ENCODE measurements at places on chromosomes 13 and 19.

- no peak for DNase-seq
These were observed 41.2 kb upstream of the LSM14A start for GRCh38 chr19:34131100-34131499.

- DNase-seq, result no peak
These were observed 35.6 kb downstream of the NDFIP2 start for GRCh38 chr13:79516595-79516994.

DNA sequence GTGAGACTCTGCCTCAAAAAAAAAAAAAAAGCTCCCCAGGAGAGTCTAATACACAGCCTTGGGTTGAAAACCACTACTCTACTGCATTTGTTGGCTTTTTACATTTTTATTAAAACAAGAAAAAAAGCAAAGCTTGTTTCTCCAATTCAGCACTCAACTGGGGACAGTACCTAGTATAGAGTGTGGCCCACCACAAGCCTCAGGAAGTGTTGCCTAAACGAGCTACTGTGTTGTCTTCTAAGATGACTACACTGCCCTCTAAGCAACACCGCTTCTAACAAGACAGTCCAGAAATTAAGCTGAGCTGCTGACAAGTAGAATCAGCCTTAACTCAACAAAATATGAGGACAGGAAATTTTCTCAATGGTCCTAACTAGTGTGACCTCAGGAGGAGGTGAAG lies 522.2 kb downstream of the FGF9 start:
- no peak for DNase-seq

DNA sequence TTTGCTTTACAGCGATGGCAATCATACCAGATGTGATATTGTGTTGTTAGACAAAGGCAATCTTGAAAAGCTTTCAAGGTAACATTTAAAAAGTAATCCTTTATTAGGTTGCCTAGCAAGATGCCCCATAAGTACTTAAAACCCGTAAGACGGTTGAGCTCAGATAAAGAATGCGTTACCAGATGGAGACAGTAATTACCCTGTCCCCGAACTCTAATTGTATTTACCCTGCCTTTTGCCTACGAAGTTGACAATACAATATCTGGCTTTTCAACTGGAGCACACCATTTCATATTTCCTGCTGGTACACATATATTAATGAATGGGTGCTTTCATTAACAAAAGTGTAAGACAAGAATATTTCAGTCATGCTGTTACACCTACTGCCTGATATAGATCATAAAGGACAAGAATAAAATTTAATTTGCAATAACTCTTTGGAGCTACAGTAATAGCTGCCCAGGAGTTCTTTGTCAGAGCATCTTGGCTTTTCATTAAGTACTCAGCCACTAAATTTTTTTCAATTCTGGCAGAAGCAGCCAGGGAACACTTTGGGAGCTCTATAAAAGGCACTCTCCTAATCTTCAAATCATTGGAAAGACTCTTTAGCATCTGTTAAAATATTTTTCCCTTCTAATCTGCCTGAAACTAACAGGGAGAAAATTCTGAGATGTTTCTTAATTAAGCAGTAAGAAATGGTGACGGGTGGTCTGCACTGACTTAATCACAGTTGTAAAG lies 63.8 kb downstream of the DCT start:
- no peak for DNase-seq

DNA sequence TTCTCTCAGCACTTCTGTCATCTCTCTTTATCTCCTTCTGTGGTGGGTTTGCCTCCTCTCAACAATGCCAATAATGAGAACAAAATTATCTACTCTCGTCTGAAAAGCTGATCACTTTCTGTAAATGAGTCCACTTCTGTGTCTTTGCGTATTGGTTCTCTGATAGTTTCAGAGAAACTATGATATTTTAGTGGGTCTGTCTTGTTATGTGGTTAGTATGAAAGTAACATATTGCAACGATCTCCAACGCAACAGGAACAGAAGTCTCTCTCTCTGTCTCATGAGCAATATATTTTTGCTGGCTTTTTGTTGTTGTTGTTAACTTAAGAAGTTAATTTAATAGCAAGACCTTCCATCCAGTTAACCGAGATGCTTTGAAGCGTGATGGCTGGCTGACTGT lies 47.8 kb upstream of the SLITRK6 start:
- no peak for DNase-seq

- DNase-seq, result no peak
These were observed 182.1 kb downstream of the PCDH17 start for GRCh38 chr13:57813651-57814050.

Measured in left hindlimb (tissue), 1 donor.